Iris pigment epithelial cell (primary cell): ENCODE measurements at places on chromosomes 5 and 9.

- no peak for DNase-seq
Measured at GRCh38 chr5:133309166-133309795, 257.5 kb downstream of the HSPA4 start.

DNA sequence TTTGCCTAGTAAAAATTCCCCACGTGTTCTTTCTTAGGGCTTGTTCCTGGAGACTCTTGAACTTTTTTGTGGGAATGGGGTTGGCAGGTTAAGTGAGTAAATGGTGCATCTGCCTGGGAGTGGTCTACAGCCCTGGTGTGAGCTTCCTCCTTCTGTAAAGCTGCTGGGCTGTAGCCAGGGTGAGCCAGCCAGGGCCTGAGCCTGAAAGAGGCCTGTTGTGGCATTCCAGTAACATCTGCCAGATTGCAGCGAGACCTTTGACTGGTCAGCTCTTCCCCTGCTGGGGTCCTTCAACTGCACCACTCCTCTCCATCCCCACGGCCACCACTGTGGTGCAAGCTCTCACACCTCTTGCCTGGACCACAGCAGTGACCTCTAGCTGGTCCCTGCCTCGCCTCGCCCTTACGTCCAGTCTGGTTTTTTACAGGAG is 47.5 kb downstream of the SLC22A5 start:
- DNase-seq, result no peak

- DNase-seq, result no peak
Measured at GRCh38 chr9:127050591-127051001, 71.8 kb downstream of the ANGPTL2 start.

DNA sequence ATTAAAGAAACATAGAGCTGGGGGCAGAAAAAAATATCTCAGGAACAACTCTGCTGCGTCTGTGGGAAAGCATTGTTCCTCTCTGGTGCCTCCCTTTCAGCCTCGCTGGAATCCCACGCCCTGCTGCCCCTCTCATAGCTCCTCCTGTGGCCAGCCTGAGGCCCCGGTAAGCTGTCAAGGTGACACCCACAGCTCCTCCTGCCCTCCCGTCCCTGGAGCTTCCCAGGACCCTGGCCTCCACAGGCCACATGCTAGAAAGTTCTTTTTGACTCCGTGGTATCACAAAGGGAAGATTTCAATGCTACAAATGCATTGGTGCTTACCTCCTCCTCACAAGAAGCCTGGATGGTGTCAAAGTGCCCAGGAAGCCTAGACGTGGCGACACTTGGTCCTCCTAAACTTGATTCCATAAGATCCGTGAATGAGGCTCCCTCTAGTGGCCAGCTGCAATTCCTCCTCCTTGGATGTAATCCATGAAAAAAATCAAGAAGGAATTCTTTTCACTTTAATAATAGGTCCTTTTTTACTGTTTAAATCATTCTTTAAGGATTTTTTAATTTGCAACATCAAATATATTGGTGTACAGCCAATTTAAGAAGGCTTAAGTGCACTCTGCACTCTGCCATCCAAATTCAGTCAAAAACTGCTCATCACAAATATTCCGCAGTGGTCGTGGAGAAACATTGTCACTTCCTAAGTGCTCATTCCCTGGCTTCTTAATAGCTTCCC is 104.9 kb downstream of the CFAP90 start:
- DNase-seq, result peak; percentile 63

- no peak for DNase-seq
Measured at GRCh38 chr5:14850419-14851049, 21.0 kb downstream of the ANKH start.

DNA sequence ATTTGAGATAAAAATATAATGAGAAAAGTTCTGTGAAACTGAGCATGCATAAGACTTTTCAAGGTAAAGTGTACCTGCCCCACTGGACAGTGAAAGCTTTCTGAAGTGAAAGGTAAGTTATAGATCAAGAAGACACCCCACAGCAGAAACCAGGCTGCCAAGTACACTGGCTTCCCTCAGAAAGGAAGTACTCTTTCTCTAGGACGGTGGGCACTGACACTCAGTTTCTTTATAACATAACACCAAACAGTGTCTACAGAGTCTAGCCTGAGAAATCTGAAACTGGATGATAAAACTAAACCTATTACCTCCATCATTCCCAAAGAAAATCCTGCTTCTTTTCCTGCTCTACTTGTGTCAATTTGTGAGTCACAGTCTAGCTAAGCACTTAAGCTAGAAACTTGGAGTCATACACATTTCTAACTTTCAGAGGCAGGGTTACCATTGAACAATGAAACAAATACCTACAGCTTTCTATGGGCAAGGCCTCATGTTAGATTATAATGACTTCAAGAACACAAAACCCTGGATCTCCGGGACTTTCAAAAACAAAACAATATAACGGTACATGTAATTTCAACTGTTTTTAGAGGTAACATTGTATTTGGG is 136.7 kb downstream of the CPLANE1 start:
- DNase-seq, result peak; percentile 38

GRCh38 chr5:116572350-116573278 is 2.0 kb downstream of the SEMA6A start:
- DNase-seq, result peak; percentile 6

GRCh38 chr5:9621379-9621903 is 8.7 kb downstream of the TAS2R1 start:
- peak; percentile 51 for DNase-seq

DNA sequence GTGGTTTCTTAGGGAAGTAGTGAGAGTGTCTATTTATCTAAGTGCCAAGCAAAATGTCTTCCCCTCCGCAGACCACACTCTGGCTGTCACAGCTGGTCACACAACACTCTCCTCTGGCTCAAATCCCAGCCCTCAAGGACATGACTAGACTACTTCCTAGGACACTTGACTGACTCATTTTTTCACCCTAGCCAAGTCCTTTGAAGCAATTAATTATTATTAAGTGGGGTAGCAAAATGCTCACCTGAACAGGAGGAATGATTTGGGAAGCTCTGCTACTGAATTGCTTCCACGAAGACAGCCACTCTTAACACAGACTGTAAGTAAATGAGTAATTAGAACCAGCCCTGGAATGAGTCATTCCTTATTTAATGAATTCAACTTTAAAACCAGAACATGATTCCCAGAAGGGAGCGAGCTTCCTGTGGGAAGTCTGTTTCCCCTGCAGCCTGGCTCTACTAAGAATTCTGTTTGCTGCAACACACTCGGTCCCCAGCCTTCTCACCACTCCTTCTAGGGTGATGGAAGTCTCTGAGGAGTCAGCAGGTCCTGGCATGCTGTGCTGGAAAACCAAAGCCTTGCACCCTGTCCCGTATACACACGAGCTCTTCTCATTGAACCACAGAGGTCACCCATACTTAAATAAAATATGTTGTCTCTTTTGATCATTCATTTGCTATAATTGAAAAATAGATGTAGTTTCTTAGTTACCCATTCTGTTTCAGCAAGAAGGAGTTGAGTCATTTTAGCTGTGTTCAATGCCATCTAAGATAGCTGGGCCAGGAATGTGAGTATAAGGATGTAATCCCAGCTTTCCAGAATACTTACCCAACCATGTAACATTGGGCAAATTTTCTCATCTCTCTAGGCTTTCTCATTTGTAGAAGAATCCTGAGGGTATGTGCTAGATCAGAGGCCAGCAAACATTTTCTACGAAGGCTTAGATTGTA is 218.6 kb upstream of the RASEF start:
- DNase-seq, result peak; percentile 14

DNA sequence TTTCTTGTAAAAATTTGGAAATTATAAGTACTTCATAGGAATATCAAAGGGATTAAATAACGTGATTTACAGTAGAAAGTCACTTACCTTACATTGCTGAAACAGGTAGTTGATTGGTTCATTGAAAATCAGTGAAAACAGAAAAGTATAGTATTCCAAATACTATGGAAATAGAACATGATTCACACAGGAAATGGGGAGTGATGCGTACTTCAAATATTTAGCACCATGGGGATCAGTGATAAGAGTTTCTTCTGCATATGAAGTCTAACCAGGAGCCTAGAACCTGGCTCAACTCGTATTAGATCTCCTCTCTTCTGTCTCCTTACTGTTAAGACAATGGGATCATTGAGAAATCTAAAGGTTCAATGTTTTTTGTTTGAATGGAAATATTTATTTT is 133.3 kb downstream of the FAM174A start:
- DNase-seq, result peak; percentile 77

GRCh38 chr5:145774442-145774841 is 60.7 kb downstream of the PRELID2 start:
- no peak for DNase-seq

DNA sequence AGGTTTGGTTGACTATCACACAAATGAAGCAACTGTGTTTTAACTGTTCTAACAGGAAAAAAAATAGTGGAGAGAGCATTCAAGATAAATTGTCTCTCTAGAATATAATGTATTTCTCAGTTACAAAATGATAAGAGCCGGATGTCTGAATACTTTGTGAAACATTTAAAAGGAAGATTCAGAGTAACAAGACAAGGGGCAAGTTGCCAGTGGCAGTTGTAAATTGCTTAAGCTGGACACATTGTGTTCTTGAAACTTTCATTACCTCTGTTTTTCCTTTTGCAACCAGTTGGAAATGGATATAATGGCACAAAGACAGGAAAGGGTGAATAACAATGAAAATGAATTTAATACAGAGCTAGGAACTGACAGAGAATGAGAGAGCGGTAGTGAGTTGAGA is 15.2 kb upstream of the TBCA start:
- no peak for DNase-seq

- no peak for DNase-seq
Measured at GRCh38 chr9:29006628-29007027, 1433.3 kb upstream of the C9orf72 start.

DNA sequence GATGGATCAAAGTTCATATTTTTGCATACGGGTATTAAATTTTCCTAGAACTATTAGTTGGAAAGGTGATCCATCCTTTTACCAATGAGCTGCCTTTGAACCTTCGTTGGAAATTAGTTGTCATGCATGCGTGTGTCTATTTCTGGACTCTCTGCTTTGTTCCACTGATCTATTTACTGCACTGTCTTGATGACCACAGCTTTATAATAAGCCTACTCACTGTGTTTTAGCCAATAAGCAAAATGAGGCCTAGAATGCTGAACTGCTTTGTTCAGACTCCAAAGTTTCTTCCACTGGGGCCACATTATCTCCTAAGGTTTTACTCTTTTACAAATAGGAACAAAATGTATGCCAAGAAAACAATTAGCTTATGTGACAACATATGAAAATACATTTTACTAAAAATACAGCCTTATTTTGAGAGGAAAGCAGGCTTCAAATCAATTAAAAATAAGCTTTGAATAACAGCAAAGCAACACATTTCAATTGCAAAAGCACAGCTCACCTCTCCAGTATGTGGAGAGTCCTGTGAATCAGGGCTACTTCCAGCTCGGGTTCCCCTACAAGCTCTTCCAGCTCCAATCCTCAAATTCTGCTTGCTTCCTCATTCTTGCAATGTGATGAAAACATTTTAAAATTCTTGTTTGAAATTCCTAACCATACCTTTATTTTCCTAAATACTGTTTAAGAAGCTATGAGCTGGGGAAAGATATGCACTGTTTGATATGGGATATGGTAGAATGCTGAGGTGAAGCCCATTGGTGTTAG is 72.0 kb downstream of the RETREG1 start:
- DNase-seq, result peak; percentile 56

- peak; percentile 53 for DNase-seq
Measured at GRCh38 chr9:107312376-107313050, 29.4 kb downstream of the RAD23B start.

GRCh38 chr9:72213906-72214305 is 64.7 kb downstream of the GDA start:
- no peak for DNase-seq

DNA sequence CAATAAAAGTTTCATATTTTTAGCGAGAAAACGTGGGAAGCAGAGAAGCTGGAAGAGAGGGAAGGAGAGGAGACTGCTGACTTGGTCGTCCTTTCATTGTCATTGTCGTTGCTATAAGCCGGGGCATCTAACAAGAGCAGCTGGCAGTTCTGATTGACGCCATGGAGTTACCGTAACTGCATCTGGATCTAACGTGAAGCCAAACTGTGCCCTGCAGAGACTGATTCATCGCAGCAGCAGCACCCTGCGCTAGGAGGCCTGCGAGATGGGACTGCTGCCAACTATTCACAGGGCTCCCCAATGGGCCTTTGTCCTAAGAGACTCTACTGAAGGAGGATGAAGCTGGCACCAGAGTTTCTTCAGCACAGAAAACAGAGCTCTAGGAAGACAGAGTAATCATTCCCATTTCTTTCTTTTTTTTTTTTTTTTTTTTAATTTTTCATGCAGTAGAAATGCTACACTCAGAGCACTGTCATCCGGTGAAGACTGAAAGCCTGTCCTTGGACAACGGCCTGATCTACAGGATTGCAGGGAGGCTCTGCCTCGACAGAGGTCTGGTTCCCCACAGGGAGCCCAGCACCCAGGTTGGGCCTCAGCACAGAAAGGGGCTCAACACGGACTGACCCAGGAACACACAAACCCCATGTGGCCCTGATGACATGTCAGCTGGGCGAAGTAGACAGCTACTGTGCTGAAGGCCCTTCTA is 47.8 kb downstream of the RETREG1 start:
- peak; percentile 20 for DNase-seq

DNA sequence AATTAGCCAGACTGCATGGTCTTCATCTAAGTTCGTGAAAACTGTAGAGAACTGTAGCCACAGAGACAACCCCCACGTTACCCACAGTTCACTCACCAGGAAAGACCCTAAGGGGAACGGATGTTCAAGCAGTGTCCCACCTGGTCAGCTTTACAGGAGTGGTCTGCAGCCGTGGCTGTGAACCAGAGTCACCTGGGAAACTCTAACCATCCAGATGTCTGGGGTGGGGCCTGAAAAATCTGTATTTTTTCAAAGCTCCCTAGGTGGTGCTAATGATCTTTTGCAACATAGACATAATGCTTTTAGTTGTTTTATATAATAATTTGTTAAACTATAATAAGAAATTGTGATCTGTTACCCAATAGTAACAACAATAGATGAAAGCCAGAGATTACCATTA is 47.7 kb upstream of the ANGPTL2 start:
- no peak for DNase-seq

GRCh38 chr5:164809821-164810220 is 1304.4 kb downstream of the MAT2B start:
- DNase-seq, result peak; percentile 9

DNA sequence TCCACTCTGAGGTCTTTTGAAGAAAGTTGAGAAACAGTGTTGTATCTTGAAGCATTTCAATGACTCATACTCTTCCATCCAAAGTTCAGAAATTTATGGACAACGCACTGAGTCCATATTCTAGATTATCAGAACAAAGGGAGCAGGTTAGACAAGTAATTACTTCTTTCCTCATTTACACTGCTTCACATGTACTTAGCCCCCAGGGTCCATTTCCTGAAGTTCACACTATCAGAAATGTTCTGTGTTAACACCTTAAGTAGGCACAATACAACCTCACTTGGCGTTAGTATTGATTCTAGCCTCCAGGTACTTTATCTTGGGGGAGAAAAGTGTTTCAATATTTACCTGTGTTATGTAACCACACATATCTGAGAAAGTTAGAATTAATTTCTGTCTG is 487.9 kb upstream of the DMAC1 start:
- no peak for DNase-seq
